ENCODE measurements at places on chromosomes 7 and 10. TPM values are rescaled to one million over a fixed set of nuclear protein-coding genes. Genes with fewer than 3 reads are reported as not detected.

DNA sequence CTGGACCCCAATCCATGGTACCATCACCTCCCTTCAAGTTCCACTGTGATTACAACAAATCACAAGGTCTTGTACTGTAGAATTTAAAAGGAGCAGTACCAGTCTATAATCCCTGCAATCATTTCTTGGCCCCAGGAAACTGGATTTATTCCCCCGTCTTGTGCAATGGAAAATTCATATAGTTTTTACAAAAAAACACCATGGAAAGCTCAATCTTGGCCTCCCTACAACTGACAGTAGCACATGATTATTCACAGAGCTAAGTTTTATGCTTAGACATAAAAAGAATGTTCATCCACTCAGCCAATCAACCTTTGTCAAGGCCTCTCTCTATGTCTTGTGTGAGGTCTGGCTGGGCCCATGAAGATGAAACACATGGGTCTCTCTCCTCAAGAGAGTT, 10.2 kb downstream of the DGKI start:
- H3K27me3 ChIP-seq = no peaks in the 10 kb centered on the region
- H3K4me1 ChIP-seq = peaks cover 32% of the 10 kb centered on the region
- H3K36me3 ChIP-seq = no peaks in the 10 kb centered on the region
- H3K4me3 ChIP-seq = no peak overlapping the region
- DNase-seq = no peak

DNA sequence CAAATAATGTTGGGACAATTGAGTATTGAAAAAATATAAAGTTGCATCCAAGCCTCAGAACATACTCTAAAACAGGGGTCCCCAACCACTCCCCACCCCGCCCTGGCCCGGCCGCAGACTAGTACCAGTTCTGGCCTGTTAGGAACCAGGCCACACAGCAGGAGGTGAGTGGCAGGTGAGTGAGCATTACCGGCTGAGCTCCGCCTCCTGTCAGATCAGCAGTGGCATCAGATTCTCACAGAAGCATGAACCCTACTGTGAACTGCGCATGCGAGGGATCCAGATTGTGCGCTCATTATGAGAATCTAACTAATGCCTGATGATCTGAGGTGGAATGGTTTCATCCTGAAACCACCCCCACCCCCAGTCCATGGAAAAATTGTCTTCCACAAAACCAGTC, 19.4 kb downstream of the HIPK2 start:
- no peaks in the 10 kb centered on the region for H3K36me3 ChIP-seq
- H3K4me1 ChIP-seq = peaks cover 6% of the 10 kb centered on the region
- no peak overlapping the region for H3K27ac ChIP-seq
- no peak overlapping the region for H3K4me3 ChIP-seq

- no peak overlapping the region for H3K4me3 ChIP-seq
- no peak for DNase-seq
- H3K27me3 ChIP-seq = no peaks in the 10 kb centered on the region
- H3K27ac ChIP-seq = no peak overlapping the region
- no peaks in the 10 kb centered on the region for H3K36me3 ChIP-seq
Observed at GRCh38 chr10:36574207-36574606, 551.2 kb upstream of the ANKRD30A start.

NKX6-2 gene
- not detected for total RNA-seq

DNA sequence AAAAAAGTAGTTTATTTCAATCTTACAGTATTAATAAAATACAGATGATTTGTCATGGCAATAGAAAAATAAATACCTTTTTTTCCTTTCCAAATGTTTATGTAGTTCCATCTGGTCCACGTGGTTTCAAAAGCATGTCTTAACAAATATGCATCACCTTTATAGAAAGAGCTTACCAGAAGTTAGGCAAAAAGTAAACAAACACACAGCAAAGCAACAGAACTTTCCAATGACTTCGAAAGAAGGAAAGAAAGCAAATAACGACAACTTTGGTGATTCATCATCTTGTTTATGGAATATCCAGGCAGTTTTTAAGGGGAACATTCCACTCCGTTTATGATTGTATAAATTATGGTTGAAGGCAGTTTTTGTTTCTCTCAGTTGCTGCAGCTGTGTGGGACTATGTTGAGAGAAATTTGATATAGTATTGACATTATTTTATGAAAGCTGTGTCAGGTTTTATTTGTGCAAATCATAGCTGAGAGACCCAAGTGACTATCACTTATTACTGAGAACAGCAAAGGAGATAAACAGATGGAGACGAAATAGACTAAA, 203.1 kb downstream of the CDC14C start:
- H3K27me3 ChIP-seq = no peaks in the 10 kb centered on the region
- H3K27ac ChIP-seq = no peak overlapping the region
- peaks cover 7% of the 10 kb centered on the region for H3K4me1 ChIP-seq
- no peak for DNase-seq
- H3K4me3 ChIP-seq = no peak overlapping the region
- no peaks in the 10 kb centered on the region for H3K36me3 ChIP-seq

DNA sequence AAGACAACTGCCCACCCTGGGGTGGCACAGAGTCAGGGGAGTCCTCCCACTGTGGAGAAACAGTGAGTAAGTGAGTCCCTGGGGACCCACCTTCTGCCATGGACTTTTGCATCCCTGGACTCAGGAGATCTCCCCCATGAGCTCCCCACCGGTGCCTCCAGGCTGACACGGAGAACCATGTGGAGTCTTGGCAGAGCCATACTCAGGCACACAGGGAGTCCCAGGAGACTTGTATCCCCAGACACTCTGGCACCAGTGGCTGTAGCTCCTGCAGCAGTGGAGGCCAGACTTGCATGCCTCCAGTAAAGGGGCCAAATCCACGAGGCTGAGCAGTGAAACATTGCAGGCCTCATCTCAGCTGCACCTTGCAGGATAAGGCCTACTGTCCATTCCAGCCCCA, 791.4 kb downstream of the PCDH15 start:
- H3K4me3 ChIP-seq = no peak overlapping the region
- no peaks in the 10 kb centered on the region for H3K4me1 ChIP-seq
- no peak for DNase-seq
- no peaks in the 10 kb centered on the region for H3K36me3 ChIP-seq
- no peak overlapping the region for H3K27ac ChIP-seq

GRCh38 chr7:117088623-117089194, 135.4 kb downstream of the ST7 start:
- no peaks in the 10 kb centered on the region for H3K4me1 ChIP-seq
- no peak for DNase-seq
- H3K4me3 ChIP-seq = no peak overlapping the region
- no peak overlapping the region for H3K27ac ChIP-seq

- no peak overlapping the region for H3K4me3 ChIP-seq
- no peaks in the 10 kb centered on the region for H3K4me1 ChIP-seq
- DNase-seq = no peak
- H3K27me3 ChIP-seq = no peaks in the 10 kb centered on the region
Observed at GRCh38 chr7:72503644-72504043, 91.5 kb upstream of the CALN1 start.

GTF2IRD1 gene
- 25.6 TPM for total RNA-seq

DNA sequence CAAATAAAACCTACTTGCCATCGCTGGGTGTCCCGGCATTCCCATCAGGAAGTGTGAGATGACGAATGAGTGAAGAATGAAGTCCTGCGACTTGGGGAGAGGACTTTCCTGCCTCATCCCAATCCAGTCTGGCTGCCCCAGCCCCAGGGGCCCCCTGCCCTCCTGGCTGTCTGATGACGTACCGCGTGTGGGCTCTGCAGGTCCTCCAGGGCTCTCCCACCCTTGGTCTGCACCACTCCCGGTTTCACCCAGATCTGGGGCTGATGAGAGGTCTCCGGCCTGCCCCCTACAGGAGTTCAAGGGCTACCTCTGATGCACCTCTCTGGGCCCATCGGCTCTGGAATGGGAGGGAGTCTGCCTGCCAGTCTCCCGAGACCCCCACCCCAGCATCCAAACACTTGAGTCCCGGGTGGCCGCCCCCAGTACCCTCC, 9.8 kb downstream of the ATP6V1F start:
- no peak overlapping the region for H3K27ac ChIP-seq
- H3K27me3 ChIP-seq = peaks cover 50% of the 10 kb centered on the region
- no peaks in the 10 kb centered on the region for H3K36me3 ChIP-seq
- H3K4me1 ChIP-seq = peaks cover 11% of the 10 kb centered on the region
- DNase-seq = no peak

- DNase-seq = no peak
- no peaks in the 10 kb centered on the region for H3K4me1 ChIP-seq
- no peaks in the 10 kb centered on the region for H3K36me3 ChIP-seq
- no peak overlapping the region for H3K4me3 ChIP-seq
- H3K27ac ChIP-seq = no peak overlapping the region
Observed at GRCh38 chr10:43012578-43012977, 64.3 kb upstream of the RET start.

GRCh38 chr10:1382711-1383110, 326.5 kb downstream of the WDR37 start:
- H3K4me1 ChIP-seq = peaks cover 5% of the 10 kb centered on the region
- H3K27me3 ChIP-seq = no peaks in the 10 kb centered on the region
- H3K4me3 ChIP-seq = no peak overlapping the region
- DNase-seq = no peak
- no peak overlapping the region for H3K27ac ChIP-seq

DNA sequence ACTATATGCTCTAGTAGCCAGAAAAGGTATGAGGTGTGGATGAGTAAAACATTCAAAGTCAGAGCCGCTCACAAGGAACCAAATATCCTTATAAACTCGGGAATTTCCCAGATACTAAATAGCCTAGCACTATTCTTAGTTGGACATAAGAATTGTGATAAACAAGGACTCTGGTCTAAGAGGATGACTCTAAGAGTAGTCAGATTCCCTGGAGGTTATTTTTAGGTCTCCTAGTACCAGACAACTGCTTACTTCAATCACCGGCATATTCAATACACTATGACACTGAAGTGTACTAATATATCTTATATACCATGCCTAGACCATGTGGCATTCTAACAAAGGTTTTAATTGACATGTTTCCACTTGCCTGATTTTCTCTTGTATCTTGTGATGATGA, 56.5 kb downstream of the LMBR1 start:
- no peaks in the 10 kb centered on the region for H3K27me3 ChIP-seq
- no peak overlapping the region for H3K4me3 ChIP-seq
- no peak for DNase-seq
- H3K27ac ChIP-seq = no peak overlapping the region

LIPF gene
- total RNA-seq = not detected

SKIDA1 gene
- total RNA-seq = 127 TPM

FBXL13 gene
- total RNA-seq = 8.2 TPM

DNA sequence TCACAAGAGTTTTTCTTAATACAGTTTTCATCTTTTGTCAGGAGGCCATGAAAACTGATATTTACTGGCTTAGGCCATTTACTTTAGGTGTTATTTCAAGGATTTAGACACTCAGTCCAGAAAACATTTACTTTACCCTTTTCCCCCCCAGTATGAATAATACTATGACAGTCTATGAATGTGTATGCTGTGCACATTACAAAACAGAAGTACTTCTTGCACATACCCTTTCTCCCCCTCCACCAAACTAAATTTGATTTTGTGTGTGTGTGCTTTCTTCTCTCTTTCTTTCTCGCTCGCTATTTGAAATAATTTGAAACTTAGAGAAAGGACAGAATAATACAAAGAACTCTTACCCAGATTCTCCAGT, 41.3 kb downstream of the RBM33 start:
- peaks cover 17% of the 10 kb centered on the region for H3K36me3 ChIP-seq
- DNase-seq = no peak
- H3K27me3 ChIP-seq = no peaks in the 10 kb centered on the region
- H3K4me3 ChIP-seq = no peak overlapping the region

DNA sequence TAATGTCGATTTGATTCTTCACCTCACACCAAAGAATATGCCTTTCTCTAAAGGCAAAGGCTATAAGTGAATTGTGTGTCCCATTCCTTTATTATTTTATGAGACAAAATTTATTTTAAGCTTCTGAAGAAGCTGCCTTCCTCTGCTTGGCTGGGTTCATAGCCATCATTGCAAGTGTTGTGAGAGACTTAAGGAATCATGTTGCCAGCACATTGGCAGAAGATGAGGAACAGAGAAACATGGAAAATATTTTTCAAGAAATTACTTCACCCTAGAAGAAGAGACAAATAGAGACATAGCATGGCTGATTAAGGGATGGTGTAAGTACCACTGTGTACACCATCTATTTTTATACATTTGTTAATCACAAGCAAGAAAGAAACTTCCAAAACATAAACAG, 230.1 kb upstream of the SEMA3E start:
- no peaks in the 10 kb centered on the region for H3K36me3 ChIP-seq
- no peak overlapping the region for H3K4me3 ChIP-seq
- peaks cover 7% of the 10 kb centered on the region for H3K4me1 ChIP-seq
- no peaks in the 10 kb centered on the region for H3K27me3 ChIP-seq
- DNase-seq = no peak
- H3K27ac ChIP-seq = no peak overlapping the region

DNA sequence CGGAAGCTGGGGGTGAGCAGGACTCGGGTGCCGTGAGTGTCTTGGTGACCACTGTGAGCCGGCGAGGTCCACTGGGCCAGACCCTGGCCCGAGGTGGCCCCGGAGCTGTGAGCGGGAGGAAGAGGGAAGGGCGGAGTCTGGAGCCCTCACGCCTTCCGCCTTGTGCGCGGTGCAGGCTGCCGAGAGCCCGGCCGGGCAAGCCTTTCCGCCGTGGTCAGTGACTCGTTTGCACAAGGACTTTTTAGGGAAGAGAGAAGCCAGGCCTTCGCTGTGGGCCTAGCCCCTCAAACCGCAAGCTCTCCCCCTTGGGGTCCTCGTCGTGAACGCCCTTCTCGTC, 40.9 kb upstream of the ZNF32 start:
- no peaks in the 10 kb centered on the region for H3K36me3 ChIP-seq
- DNase-seq = peak; percentile 44
- no peaks in the 10 kb centered on the region for H3K4me1 ChIP-seq

COL28A1 gene
- 0.60 TPM for total RNA-seq

- no peaks in the 10 kb centered on the region for H3K27me3 ChIP-seq
- no peaks in the 10 kb centered on the region for H3K36me3 ChIP-seq
- no peaks in the 10 kb centered on the region for H3K4me1 ChIP-seq
- H3K27ac ChIP-seq = no peak overlapping the region
- H3K4me3 ChIP-seq = no peak overlapping the region
Observed at GRCh38 chr7:125423458-125424155, 494.0 kb upstream of the POT1 start.

NKX2-3 gene
- total RNA-seq = not detected

- no peak overlapping the region for H3K4me3 ChIP-seq
- H3K36me3 ChIP-seq = peaks cover 11% of the 10 kb centered on the region
- DNase-seq = peak; percentile 20
- no peak overlapping the region for H3K27ac ChIP-seq
- no peaks in the 10 kb centered on the region for H3K27me3 ChIP-seq
Observed at GRCh38 chr7:131424219-131424822, 96.6 kb downstream of the MKLN1 start.

GRCh38 chr7:5396999-5397663, 26.5 kb downstream of the TNRC18 start:
- H3K4me3 ChIP-seq = no peak overlapping the region
- H3K36me3 ChIP-seq = no peaks in the 10 kb centered on the region
- H3K27ac ChIP-seq = no peak overlapping the region
- H3K4me1 ChIP-seq = no peaks in the 10 kb centered on the region

Measured in neural progenitor cell (in vitro differentiated cells).